Gastrocnemius medialis (tissue), 4 donors: ENCODE measurements at places on chromosomes 16 and 17.

DNA sequence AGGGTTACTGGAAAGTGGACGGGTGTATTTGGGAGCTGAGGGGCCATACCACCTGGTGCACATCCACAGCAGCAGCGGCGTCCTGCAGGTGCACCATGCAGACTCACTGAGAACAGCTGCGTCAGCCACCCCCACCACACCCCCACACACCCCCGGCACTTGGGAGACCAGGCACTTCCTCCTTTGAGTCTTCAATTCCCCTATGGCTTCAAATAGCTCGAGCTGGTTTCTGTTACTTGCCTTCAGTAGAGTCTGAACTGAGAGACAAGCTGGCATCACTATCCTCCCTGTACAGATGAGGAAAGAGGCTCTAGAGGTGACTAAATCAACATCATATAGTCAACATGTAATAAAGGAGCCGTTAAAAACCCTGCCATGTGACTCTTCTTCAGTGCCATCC lies 15.4 kb downstream of the CUEDC1 start:
- H3K36me3 ChIP-seq, result no peaks in the 10 kb centered on the region
- no peaks in the 10 kb centered on the region for H3K27me3 ChIP-seq
- peak overlapping the region; percentile 87 for H3K27ac ChIP-seq
- peak; percentile 40 for DNase-seq
- no peak overlapping the region for H3K4me3 ChIP-seq

- H3K4me3 ChIP-seq, result no peak overlapping the region
- DNase-seq, result no peak
- no peaks in the 10 kb centered on the region for H3K27me3 ChIP-seq
- H3K27ac ChIP-seq, result no peak overlapping the region
- no peaks in the 10 kb centered on the region for H3K4me1 ChIP-seq
These were observed 1380.6 kb downstream of the CDH8 start for GRCh38 chr16:60655514-60656153.

DNA sequence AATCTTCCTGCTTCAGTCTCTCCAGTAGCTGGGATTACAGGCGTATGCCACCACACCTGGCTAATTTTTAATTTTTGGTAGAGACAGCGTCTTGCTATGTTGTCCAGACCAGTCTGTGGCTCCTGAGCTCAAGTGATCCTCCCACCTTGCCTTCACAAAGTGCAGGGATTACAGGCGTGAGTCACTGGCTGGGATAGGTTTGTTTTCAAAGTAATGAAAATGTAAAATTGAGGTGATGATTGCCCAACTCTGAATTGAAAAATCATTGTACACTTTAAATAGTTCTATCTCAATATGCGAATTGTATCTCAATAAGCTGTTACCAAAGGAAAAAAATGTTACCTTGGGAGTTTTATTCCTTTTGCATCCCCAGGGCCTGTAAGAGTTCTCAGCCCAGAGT lies 1.2 kb upstream of the AMFR start:
- peak overlapping the region; percentile 83 for H3K27ac ChIP-seq
- H3K4me1 ChIP-seq, result peaks cover 26% of the 10 kb centered on the region
- no peak for DNase-seq
- H3K4me3 ChIP-seq, result no peak overlapping the region
- H3K36me3 ChIP-seq, result no peaks in the 10 kb centered on the region

- H3K4me1 ChIP-seq, result peaks cover 11% of the 10 kb centered on the region
- DNase-seq, result no peak
- no peaks in the 10 kb centered on the region for H3K27me3 ChIP-seq
- no peaks in the 10 kb centered on the region for H3K36me3 ChIP-seq
These were observed 96.9 kb downstream of the ADCY9 start for GRCh38 chr16:4019371-4019791.

DNA sequence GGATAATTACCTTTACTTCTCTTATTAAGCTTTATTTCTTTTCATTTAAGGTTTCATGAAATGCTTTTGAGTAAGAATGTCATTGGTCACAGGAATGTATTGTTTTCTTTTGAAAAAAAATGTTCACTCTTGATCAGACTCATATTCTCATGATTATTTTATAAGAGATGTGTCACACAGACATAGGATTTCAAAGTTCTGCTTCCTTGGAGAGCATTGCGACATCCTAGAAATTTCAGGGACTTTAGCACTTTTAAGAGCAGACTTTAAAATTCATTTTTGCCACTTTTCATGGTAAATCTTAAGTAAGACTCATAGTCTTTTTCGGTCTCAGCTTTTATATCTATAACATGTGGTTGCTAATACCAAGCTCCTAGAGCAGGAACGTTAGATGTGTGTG lies 314.7 kb downstream of the CDH8 start:
- no peaks in the 10 kb centered on the region for H3K27me3 ChIP-seq
- no peaks in the 10 kb centered on the region for H3K4me1 ChIP-seq
- no peak overlapping the region for H3K27ac ChIP-seq
- no peaks in the 10 kb centered on the region for H3K36me3 ChIP-seq

DNA sequence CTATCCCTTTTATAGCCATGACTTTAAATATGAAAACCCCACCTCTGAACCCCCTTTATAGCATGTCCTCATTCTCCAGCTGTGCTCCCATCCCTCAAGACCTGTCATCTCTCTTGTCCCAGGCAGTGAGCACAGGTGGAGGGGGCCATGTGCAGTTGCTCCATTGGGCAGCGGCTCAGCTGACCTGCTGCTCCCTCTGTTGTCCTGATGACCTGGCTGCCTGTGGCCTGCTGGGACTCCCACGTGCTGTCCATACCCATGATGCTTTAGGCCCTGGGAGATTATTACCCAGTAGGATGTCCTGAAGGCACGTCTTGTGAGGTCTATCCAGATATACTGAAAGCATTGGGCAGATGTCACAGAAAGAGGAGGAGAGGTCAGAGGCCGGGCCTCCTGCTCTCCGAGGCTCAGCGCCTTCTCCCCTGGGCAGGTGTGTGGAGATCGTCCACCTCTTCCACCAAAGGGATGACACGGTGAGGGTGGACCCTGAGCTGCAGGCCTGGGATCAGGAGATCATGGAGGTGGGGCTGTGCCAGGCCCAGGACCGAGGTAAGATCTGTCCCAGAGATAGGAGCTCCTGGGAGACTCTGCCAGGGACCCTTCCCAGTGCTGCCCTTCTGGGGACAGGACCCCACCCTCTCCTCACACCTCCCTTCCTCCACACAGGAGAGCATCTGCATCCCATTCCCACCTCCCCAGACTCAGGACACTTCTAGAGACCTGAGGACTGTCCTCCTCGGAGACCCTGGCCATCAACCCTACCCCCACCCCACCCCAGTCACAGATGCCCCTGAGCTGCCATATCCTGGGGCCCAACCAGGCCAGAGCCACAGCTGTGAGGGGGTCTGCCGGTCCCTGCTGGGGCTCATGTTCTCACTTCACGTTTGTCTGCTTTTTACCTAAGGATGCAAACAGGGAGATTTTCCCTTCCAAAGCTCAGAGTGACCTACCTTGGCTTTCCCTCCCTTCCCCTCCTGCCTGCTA lies 58.0 kb downstream of the GOSR1 start:
- H3K4me3 ChIP-seq, result no peak overlapping the region
- DNase-seq, result no peak
- no peaks in the 10 kb centered on the region for H3K36me3 ChIP-seq
- H3K27me3 ChIP-seq, result no peaks in the 10 kb centered on the region
- no peaks in the 10 kb centered on the region for H3K4me1 ChIP-seq

DNA sequence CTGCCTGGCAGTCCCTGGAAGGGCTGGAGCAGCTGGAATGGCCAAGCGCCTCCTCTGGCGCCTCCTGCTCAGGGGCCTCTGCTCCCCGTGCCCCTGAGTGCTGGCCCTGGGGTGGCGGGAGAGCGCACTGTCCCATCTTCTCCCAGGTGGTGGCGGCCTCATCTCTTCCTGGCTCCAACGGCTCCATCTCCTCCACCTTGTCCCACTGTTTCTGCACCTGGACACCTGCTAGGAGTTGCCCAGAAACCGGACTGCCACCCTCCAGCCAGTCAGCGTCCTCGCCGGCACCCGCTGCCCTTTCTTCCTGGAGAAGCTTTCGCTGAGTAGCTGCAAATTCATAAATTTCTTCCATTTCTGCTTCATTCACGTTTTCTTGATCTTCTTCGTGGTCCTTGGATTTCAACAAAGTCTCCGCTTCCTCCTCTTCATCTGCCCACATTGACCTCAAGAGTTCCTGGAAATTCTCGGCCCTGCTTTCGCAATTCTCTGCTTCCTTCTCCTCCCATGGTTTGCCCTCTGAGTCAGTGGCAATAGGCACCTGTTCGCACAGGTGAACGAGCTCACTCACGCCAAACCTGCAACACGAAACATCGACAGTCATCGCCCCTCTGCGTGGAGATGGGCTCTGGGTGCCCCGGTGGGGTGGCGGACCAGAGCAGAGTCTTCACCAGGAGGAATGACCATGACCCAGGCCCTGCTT lies 13.7 kb upstream of the NLRC3 start:
- no peak for DNase-seq
- no peaks in the 10 kb centered on the region for H3K4me1 ChIP-seq
- H3K4me3 ChIP-seq, result no peak overlapping the region
- no peak overlapping the region for H3K27ac ChIP-seq

GRCh38 chr16:78748220-78748929 lies 648.9 kb downstream of the WWOX start:
- peak overlapping the region; percentile 67 for H3K27ac ChIP-seq
- no peaks in the 10 kb centered on the region for H3K36me3 ChIP-seq
- peaks cover 45% of the 10 kb centered on the region for H3K4me1 ChIP-seq
- H3K27me3 ChIP-seq, result no peaks in the 10 kb centered on the region

DNA sequence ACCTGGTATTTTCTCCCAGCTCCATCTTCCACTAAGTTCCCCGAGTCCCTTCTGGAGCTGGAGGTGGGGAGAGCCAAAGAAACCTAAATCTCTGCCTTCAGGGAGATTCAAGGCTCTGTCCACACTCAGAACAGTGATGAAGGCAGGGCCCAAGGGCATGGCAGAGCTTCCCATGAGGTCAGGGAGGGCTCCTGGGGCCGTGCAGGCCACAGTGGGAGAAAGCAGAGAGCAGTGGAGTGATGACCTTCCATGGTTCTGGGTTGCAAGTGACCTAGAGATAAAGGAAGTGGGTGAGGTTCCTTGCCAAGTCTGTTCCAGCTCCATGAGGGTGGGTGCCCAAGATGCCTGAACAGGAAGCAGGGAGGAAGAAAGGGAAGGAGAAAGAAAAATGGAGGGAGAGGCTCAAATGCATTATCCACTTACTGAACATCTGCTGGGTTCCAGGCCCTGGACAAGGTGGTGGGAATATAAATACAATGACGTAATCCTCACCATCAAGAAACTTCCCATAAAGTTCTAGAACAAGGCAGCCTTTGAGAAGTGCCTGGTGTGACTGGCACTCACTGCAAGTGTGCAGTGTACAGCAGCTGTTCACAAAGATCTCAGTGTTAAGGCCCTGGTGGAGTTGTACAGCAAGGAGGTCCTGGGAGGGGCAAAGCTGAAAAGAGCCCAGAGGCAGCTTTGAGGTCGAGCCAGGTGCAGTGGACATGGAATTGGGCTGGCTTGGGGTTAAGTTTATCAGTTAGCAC lies 13.3 kb downstream of the TBKBP1 start:
- H3K4me3 ChIP-seq, result no peak overlapping the region
- H3K36me3 ChIP-seq, result peaks cover 19% of the 10 kb centered on the region
- H3K27ac ChIP-seq, result no peak overlapping the region
- no peak for DNase-seq
